A172 (cell line): ENCODE measurements at places on chromosomes 4 and X. TPM values are rescaled to one million over a fixed set of nuclear protein-coding genes. Genes with fewer than 3 reads are reported as not detected.
A peak's percentile ranks its signal among the peaks of the same experiment; 100 is the strongest.

GRCh38 chr4:122542411-122543236, 78.2 kb downstream of the IL21 start:
- no peak for DNase-seq

DNA sequence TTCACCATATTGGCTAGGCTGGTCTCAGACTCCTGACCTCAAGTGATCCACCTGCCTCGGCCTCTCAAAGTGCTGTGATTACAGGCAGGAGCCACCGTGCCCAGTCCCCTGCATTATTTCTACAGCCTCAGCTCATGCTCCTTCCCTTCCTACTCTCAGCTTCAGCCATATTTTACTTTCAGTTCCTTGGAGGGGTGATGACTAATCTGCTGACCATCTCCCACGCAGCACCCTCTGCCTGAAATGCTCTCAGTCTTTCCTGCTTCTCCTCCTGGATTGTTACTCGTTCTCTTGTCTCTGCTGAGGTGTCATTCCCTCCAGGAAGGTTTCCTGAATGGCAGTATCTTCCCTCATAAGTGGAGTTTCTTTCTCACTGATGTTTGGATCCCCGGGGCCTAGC, 63.3 kb downstream of the MOSPD2 start:
- peak; percentile 87 for DNase-seq

- no peak for DNase-seq
These were observed 21.1 kb upstream of the STIM2 start for GRCh38 chr4:26839534-26839951.

- DNase-seq = no peak
These were observed 27.8 kb upstream of the LDB2 start for GRCh38 chr4:16926214-16926613.

DNA sequence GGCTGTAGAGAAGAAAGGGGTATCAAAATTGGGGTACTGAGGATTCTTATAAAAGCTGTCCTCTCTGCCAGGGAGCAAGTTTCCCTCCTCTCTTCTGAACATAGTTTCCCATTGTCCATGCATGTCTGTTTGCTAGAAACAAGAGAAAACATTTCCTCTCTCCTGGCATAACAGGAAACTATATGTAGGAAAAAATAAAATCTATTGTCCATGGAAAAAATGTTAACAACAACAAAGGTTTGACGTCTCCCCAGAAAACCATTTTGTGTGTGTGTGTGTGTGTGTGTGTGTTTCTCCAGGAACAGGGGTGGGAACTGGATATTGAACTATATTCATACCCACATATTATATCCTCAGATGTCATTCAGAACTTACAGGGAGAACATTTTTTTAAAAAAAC, 107.2 kb downstream of the GASK1B start:
- no peak for DNase-seq

DNA sequence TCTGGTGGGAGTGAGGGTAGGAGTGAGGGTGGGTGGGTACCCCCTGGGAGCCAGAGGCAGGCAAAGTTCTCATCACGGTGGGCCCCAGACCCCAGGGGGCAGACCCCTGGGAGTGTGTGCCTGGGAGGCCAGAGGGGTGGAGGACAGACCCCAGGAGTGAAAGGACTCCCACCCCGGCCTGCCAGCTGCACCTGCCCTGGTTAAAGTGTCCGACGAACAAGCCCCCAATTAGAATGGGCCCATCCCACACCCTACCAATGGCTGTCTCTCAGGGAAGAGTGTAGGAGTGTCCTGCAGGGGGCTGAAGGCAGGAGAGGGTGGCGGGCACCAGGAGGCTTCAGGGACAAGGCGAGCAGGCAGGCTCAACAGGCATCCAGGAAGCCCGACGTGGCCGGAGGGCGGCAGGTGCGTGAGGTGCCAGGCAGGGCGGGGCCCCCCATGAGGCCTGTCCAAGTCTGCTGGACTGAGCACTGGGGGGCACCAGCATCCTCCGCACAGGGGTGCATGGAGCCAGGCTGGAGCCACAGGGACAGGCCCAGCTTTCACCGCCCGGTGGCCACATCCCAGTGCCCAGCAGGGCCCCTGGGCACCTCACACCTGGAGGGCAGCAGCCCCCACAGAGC, 8.7 kb downstream of the PDE6B start:
- DNase-seq = no peak

DNA sequence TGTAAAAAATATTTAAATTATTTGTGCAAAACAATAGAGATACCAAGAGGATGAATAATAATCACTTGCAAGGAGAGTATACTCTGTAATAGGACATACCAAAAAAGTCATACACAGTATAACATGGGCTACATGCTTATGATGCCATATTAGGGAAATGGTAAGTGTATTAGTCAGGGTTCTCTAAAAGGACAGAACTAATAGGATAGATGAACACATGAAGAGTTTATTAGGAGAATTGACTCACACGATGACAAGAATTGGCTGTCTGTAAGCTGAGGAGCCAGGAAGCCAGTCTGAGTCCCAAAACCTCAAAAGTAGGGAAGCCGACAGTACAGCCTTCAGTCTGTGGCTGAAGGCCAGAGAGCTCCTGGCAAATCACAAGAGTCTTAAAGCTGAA, 151.2 kb downstream of the DTHD1 start:
- no peak for DNase-seq

DNA sequence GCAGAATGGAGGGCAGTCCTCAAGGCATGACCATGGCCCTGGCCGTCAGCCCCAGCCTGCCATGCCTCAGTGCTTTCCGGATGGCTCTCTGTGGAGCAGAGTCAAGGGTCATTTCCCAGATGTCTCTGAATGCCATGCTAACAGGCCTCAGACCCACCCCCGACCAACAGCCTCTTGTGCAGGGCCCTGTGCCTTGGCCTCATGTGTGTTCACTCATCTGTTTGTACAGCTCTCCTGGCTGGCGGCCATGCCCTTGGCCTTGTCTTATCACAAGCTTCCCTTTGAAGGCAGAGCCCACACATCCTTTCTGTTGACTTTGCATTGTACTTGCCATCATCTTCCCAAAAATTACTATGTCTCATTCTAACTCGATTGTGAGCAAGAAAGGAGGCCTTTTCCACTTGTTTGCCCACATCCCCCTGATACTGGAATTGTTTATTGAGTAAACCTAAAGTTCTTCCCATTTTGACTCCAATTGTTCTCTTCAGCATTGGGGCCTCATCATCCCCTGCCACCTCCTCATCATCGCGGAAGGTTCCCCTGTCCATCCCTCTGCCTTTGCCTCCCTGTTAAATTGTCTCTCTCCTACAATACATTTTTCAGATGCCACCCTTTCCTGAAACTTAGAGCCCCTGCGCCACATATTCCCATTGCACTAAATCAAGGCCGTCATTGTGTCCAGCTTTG, 6.3 kb downstream of the CA5B start:
- DNase-seq = no peak

DNA sequence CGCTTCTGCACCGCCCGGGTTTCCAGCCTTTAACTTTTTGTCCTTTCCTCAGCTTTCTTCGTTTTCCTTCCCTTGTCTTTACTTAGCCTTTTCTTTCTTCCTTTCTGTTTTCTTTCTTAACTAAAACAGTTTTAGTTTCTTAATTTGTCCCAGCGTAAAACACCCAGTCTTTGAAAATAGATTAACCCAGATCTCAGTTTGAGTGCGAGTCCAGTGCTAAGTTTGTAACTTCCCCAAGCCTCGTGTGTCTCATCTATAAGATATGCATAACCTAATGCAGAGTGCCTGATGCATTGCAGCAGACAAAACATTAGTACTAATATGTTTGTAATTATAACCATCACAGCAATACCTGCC, 460 bp upstream of the GEMIN8 start:
- DNase-seq = peak; percentile 25

GRCh38 chrX:16946971-16947562, 609 bp downstream of the REPS2 start:
- no peak for DNase-seq

GRCh38 chrX:20739038-20739745, 472.5 kb upstream of the RPS6KA3 start:
- no peak for DNase-seq

DNA sequence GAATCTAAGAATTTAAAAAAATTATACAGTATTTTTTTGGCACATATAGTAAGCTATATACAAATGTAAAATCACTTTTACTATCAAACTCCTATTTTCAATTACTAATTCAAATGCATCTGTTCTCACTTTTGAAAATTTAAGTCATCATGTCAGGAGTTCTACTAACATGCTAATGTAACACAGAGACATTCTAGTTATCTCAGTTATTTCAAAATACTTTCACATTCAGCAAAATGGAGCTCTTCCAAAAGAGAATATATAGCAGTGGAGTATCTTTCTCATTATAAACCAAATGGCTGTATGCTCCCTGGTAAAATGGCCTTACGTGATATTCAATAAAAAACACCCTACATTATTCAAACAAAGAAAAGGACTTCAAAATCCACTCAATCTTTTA, 42.3 kb downstream of the RFC1 start:
- no peak for DNase-seq

GRCh38 chrX:70134116-70134477, 850 bp downstream of the IGBP1 start:
- DNase-seq = no peak

DNA sequence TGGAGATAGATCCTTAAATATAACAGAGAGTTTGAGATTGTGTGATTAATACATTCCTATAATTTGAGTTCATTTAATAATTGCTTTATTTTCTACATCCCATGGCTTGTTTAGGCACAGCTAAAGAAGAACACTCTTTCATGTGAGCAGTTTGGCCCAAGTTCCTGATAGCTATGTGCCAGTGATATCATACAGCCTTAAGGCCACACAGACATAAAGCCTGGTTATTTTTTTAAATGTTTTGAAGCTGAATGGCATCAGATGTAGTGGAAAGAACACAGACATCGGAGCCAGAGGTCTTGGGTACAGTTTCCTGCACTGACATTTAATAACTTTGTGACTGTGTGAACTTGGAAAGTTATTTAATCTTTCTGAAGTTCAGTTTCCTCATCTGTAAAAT, 7.0 kb upstream of the NDNF start:
- no peak for DNase-seq

DNA sequence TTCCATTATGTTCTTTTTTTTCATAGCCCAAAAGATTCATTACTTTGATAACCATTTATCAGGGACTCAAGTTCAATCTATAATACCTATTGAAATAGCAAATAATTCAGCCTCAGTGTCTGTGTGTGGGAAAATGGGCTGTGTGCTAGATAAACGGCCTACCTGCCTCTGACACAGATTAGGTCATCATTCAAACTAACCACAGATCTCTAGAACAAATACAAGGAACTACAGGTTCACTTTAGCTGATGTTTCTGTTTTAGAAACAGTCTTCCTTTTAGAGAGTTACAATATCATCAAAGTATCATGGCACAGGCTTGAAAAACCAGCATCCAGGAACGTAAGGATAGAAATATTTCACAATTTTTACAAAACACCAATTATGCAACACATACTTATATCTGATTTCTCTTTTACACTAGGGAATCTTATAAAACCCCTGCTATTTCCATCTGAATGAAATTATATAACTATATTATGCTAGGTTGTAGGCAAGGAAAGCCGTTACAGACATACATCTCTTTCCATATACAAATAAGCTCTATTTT, 56.6 kb upstream of the MAB21L2 start:
- no peak for DNase-seq

DNA sequence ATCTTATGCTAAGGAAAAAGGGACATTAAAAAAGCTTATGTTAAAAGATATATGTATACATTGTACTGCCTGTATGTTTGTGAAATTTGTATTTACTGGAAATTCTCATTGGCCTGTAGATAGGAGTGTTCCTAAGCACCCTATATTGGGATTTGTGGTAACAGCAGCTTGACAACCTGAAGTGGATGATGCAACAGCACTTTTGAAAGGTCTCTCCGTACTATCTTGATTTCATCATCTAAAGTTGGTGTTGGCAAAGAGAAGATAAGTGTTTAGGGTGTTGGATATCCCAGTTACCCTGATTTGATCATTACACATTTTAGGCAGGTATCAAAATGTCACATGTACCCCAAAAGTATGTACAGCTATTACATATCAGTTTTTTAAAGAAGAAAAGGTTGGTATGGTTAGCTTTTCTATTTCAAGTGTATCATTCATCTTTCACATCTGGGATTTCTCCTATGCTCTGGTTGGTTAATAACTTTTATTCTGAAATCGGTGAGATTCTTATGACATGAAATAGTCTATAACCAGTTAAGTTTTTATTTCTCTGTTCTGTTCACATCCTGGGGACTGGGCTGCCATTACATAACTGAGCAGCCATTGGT, 10.3 kb downstream of the HADH start:
- DNase-seq = no peak

DNA sequence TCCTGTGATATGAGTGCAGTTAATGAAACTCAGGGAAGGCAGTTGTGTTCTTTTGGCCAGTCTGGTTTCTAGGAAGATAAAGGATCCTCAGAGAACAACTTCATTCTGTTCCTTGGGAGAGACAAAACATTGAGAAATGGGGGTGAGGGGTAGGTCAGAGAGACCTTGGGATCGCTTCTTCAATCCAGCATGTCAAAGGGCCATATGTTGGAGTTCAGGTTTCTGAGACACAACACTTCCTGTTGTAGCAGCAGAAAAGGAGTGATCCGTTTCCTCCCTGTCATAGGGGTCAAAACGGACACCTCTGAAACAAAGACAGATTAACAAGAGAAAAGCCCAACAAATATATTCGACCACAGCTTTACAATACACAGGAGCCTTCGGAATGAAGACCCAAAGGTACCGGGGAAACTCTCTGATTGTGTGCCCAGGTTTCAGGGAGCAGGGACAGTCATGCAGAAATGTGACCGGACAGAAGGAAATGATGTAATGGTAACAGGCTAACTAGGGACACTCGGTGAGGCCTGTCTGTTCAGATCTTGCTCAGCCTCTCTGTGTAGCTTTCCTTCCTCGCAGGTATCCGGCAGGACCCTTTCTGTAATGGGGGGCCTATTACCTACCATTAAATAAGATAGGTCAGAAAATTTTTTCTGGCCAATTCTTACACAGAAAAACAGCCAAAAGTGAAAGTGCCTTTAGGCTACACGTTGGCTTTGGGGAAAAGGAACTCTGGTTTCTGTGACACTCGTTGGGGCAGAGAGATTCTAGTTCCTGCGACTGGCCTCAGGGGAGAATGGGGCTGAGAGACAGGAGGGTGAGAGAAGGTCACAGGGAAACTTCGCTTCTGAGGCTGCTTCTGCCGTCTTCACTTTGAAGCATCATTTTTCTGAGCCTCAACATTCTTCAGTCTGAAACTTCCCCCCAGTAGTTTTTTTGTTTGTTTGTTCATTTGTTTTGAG, 103.3 kb upstream of the TLR3 start:
- no peak for DNase-seq

- DNase-seq = no peak
These were observed 18.7 kb upstream of the RBMX start for GRCh38 chrX:136899221-136899620.

GRCh38 chrX:58025979-58026378, 115.7 kb upstream of the ZXDA start:
- peak; percentile 3 for DNase-seq

GRCh38 chrX:41558531-41558930, 111.4 kb downstream of the NYX start:
- no peak for DNase-seq

- DNase-seq = no peak
These were observed 12.2 kb downstream of the XPNPEP2 start for GRCh38 chrX:129750971-129751370.

The EPHA5 gene
- total RNA-seq = not detected in 2 replicates

The EDNRA gene
- total RNA-seq = 0.31 and 0.57 TPM in 2 replicates

The CHRDL1 gene
- not detected in 2 replicates for total RNA-seq

The CDKL2 gene
- total RNA-seq = not detected in 2 replicates

The SCOC gene
- 133 and 159 TPM in 2 replicates for total RNA-seq

The OTC gene
- total RNA-seq = not detected in 2 replicates

The ASB12 gene
- total RNA-seq = not detected in 2 replicates
